ENCODE measurements at places on chromosomes 12 and 14. TPM values are rescaled to one million over a fixed set of nuclear protein-coding genes. Genes with fewer than 3 reads are reported as not detected.

Gene CISTR
- total RNA-seq = not detected

GRCh38 chr12:60176891-60177290 is 581.1 kb downstream of the SLC16A7 start:
- H3K36me3 ChIP-seq = no peaks in the 10 kb centered on the region
- no peaks in the 10 kb centered on the region for H3K4me1 ChIP-seq
- DNase-seq = no peak
- H3K27me3 ChIP-seq = no peaks in the 10 kb centered on the region
- no peak overlapping the region for H3K4me3 ChIP-seq

DNA sequence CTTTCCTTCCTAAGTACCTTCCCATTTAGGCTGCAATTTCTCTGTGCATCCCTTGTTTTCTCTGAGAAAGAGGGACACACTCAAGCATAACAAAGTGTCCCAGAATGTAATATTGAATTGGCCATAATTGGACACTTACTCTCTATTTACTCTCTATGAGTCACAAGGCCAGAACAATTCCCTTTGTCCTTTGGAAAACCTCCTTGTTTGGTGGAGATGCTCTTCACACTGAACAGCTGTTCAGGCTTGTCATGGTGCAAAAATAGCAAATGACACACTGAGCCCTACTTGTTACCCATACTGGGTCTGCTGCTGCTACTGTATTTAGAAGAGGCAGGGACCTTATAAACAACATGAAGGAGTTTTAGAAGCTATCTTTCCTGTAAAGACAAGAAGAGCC is 1590.5 kb upstream of the TMEM132C start:
- no peak overlapping the region for H3K4me3 ChIP-seq
- H3K4me1 ChIP-seq = no peaks in the 10 kb centered on the region

Gene CRIP1
- total RNA-seq = 3.2 TPM

Gene TEAD4
- 3.6 TPM for total RNA-seq

GRCh38 chr14:73991092-73991491 is 28.0 kb downstream of the ENTPD5 start:
- H3K4me3 ChIP-seq = no peak overlapping the region
- H3K4me1 ChIP-seq = no peaks in the 10 kb centered on the region
- no peak overlapping the region for H3K27ac ChIP-seq
- no peak for DNase-seq
- H3K27me3 ChIP-seq = no peaks in the 10 kb centered on the region

DNA sequence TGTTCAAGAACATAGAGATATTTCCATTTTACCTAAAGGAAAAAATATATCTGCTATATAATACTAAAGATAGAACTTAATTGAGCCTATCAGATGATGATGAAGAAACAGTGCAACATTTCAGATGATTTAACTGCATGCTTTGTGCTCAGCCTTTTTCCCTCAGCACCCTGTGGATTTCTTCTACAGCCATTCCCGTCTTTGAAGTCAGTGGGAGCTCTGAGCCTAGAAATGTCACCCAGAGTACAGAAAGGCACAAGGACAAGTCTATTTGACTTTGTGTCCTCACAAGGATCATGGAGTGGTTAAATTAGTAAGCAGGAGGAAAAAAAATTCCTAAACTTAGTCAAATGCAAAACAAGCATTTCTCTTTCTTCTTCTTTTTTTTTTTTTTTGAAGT is 994.0 kb upstream of the FLRT2 start:
- H3K27me3 ChIP-seq = no peaks in the 10 kb centered on the region
- H3K4me1 ChIP-seq = peaks cover 2% of the 10 kb centered on the region
- H3K36me3 ChIP-seq = no peaks in the 10 kb centered on the region
- no peak overlapping the region for H3K27ac ChIP-seq
- H3K4me3 ChIP-seq = no peak overlapping the region
- DNase-seq = no peak

DNA sequence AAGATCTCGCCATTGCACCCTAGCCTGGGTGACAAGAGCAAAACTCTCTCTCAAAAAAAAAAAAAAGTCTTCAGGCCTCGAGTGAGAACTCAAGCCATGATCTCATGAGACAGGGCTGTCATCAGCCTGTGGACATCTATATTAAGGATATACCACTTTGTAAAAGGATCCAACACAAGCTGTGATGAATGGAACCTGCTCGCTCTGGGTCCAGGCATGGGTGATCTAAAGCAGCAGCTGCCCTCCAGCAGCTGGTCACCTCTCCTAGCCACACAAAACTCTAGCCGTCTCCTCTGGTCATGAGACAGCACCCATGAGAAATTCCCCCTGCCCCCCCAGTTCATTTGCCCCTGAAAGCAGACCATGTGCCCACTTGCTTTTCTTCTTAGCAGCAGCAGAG is 19.1 kb upstream of the DGLUCY start:
- H3K36me3 ChIP-seq = no peaks in the 10 kb centered on the region
- no peak overlapping the region for H3K4me3 ChIP-seq
- H3K27ac ChIP-seq = no peak overlapping the region
- DNase-seq = no peak
- no peaks in the 10 kb centered on the region for H3K27me3 ChIP-seq

Gene OLR1
- total RNA-seq = 1.1 TPM

Gene GPRC5D
- not detected for total RNA-seq

DNA sequence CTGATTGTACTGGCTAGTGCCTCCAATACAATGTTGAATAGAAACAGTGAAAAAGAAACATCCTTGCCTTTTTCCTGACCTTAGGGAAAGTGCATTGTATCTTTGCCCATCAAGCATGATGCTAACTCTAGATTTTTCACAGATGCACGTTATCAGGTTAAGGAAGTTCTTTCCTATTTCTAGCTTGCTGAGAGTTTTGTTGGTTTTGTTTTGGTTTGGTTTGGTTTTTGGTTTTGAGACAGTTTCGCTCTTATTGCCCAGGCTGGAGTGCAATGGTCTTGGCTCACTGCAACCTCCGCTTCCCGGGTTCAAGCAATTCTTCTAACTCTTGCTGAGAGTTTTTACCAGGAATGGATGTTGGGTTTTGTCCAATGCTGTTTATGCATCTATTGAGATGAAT is 89.0 kb downstream of the BRMS1L start:
- H3K36me3 ChIP-seq = no peaks in the 10 kb centered on the region
- no peaks in the 10 kb centered on the region for H3K27me3 ChIP-seq
- H3K27ac ChIP-seq = no peak overlapping the region
- no peak overlapping the region for H3K4me3 ChIP-seq
- no peak for DNase-seq

GRCh38 chr12:75571204-75571603 is 59.8 kb upstream of the KRR1 start:
- no peak overlapping the region for H3K4me3 ChIP-seq
- no peaks in the 10 kb centered on the region for H3K4me1 ChIP-seq
- no peak for DNase-seq
- no peaks in the 10 kb centered on the region for H3K27me3 ChIP-seq
- H3K36me3 ChIP-seq = no peaks in the 10 kb centered on the region
- H3K27ac ChIP-seq = no peak overlapping the region

GRCh38 chr12:72084061-72084460 is 145.4 kb downstream of the TPH2 start:
- no peaks in the 10 kb centered on the region for H3K27me3 ChIP-seq
- no peak overlapping the region for H3K4me3 ChIP-seq
- peaks cover 7% of the 10 kb centered on the region for H3K4me1 ChIP-seq
- H3K36me3 ChIP-seq = no peaks in the 10 kb centered on the region
- H3K27ac ChIP-seq = no peak overlapping the region
- no peak for DNase-seq

Gene ACSM4
- not detected for total RNA-seq
